ENCODE measurements at places on chromosomes 3 and 15. TPM values are rescaled to one million over a fixed set of nuclear protein-coding genes. Genes with fewer than 3 reads are reported as not detected.
A peak's percentile ranks its signal among the peaks of the same experiment; 100 is the strongest.

DNA sequence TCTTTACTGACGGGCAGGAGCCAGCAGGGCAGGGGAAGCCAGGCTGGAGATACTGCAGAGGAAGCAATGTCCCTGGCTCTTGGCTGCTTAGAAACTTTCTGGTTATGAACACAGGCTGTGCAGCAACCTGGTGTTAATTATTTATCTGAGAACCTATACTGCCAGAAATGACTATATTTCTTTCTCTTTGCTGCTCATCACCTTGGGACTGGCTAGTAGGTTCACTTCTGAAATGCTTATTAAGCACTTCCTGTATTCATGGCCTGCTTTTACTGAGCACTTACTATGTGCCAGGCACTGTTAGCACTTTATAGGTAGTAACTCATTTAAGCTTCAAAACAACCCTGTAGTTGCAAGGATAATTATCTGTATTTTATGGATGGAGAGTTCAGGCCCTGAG is 57.6 kb downstream of the RAB11A start:
- no peak for DNase-seq

DNA sequence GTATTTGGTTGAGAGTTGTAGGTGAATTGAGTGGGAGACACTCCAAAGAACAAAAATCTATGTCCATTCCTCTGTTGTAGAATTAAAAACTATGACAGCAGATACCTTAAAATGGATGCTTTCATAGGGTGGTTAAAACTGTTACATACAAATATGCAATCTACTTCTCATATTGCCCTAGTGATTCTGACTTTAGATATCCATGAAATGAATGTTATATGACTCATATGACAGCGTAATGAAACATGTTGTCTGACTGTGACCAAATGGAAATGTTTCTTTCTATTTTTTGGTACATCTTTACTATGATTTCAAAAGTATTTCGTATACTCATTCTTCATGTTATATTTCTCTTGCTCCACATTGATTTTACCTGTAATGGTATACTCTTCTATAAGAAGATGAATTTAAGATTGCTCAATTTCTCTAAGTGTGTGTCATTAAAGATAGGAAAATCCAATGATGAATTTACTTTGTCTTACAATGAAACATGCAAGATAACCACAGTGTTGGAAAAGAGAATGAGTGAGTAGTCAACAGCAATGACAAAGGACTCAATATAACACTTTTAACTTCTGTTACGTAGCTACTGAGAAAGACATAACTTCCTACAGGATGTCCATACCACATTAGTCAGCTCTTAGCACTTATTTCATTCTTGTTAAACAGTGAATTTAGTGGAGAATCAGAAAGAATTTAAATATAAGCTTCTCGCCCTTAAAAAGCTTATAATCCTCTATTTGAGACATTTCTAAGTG is 79.3 kb upstream of the LSAMP start:
- DNase-seq, result no peak

PRSS50 gene
- 0.23 TPM for total RNA-seq

DNA sequence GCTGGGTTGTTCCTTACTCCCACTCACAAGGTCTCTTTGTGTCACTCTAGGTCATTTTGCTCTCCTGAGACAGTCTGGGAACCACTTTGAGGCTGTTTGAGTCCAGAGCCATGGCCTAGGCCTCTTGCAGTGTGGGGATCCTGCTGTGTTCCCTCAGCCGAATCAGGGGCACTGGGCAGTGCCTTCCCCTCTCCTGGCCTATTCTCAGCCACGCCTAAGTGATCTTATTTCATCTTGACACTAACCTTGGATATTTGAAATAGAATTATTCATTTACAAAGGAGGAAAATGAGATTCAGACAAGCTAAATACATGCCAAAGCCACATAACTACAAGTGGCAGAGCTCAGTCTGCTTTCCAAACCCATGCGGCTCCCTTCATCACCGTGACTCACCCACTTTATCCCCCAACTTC is 557.2 kb upstream of the TBL1XR1 start:
- no peak for DNase-seq

CLDN16 gene
- 0.25 TPM for total RNA-seq

P3H2 gene
- total RNA-seq, result 13.3 TPM

CASR gene
- 0.12 TPM for total RNA-seq

DNA sequence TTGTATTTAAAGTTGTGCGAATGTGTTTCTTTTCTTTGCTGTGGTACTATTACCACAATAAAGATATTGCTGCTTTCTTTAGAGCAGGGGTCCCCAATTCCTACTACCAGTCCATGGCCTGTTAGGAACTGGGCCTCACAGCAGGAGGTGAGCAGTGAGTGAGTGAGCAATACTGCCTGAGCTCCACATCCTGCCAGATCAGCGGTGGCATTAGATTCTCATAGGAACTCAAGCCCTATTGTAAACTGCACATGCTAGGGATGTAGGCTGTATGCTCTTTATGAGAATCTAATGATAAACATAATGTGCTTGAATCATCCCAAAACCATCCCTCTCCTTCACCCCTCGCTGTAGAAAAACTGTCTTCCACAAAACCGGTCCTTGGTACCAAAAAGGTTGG is 41.6 kb downstream of the DMXL2 start:
- no peak for DNase-seq

MRPL46 gene
- 12.1 TPM for total RNA-seq

CA12 gene
- 5.5 TPM for total RNA-seq

SAMD7 gene
- not detected for total RNA-seq

PSMD6 gene
- total RNA-seq, result 56.3 TPM

- DNase-seq, result no peak
Measured at GRCh38 chr3:86794361-86795065, 196.4 kb downstream of the VGLL3 start.

MEX3B gene
- total RNA-seq, result 3.1 TPM

RLBP1 gene
- not detected for total RNA-seq

DNA sequence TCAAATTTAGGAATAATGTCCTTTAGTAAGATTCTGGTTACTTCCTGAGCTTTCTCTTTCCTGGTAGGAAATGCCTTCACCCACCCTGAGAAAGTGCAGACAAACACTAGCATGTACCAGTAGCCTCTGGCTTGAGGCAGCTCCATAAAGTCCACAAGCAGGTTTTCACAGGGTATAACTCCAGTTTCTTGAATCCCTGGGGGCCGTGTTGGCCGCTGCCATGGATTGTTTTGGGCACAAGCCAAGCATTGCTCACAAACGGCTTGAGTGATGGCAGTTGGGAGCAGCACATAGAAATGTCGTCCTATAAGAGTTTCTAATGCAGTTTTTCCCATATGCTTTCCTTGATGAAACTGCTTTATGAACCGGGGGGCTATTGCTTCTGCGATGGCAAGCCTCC is 164.1 kb downstream of the STXBP5L start:
- DNase-seq, result peak; percentile 39

GRCh38 chr3:49025005-49025792 is 3.3 kb downstream of the NDUFAF3 start:
- DNase-seq, result peak; percentile 25
